ENCODE measurements at places on chromosomes 16 and 17.

- no peak for DNase-seq
Observed at GRCh38 chr17:18262111-18262510, 1.6 kb downstream of the MIEF2 start.

DNA sequence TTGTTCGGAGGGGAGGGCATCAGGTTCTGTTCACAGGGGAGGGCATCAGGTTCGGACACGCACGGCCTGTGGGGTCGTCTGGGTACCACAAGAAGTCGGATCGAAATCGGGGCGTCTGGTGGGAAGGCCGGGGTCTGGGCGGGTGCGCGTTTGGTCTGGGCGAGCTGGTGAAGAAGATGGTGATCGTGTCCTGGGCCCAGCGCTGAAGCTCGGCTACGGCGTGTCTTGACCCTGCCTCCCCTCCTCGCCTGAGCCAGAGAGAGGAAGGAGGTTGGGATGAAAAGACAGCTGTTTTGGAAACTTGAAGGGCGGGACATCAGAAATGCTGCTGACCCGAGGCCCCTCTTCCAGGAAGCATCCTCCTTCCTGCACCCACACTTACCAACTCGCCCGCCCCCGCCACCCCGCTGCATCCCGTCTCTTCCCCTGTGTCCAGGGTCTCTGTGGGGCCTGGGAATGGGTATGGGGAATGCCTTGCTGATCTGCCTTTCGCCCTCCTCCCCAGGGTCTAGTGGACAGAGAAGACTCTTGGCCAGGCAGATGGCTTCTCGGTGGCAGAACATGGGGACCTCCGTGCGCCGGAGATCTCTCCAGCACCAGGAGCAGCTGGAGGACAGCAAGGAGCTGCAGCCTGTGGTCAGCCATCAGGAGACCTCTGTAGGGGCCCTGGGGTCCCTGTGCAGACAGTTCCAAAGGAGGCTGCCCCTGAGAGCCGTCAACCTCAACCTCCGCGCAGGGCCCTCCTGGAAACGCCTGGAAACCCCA lies 498 bp downstream of the PIMREG start:
- no peak for DNase-seq

- DNase-seq, result no peak
Observed at GRCh38 chr16:83720981-83721380, 86.8 kb upstream of the HSBP1 start.

DNA sequence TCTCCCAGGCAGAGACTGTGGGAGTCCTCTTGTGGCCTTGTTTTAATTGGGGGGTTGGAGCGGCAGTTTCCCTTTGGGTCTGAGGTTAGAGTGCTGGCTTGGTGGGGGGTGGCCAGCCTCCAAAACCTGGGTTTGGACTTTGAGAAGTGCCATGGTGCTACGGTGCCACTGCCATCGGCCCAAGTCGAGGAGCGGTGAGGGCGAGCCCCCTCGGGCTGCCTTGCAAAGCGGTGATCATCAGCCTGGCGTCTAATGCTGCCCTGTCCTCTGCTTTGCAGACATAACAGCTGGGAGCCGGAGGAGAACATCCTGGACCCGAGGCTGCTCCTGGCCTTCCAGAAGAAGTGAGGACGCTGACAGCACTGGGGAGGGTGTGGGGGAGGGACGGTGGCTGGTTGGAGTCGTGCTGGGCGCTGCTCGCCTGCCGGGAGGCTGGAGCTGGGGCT lies 1.2 kb downstream of the CBX2 start:
- no peak for DNase-seq

DNA sequence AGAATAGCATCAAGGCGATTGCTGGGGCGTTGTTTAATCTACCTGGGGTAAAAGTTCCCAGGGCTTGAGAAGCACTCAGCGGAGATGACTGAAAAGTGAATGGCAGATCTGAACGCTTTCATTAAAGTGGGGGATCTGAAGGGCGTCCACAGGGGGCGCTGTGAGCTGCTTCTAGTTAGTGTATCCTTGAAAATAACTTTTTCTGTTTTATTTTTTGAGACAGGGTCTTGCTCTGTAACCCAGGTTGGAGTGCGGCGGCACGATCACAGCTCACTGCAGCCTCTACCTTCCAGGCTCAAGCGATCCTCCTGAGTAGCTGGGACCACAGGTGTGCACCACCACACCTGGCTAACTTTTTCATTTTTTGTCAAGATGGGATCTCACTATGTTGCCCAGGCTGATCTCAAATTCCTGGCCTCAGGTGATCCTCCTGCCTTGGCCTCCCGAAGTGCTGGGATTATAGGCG lies 360.4 kb downstream of the SEC14L1 start:
- no peak for DNase-seq

- DNase-seq, result no peak
Observed at GRCh38 chr16:84218176-84218823, 21.5 kb downstream of the KCNG4 start.

- no peak for DNase-seq
Observed at GRCh38 chr16:68802190-68802589, 41.1 kb upstream of the TANGO6 start.

DNA sequence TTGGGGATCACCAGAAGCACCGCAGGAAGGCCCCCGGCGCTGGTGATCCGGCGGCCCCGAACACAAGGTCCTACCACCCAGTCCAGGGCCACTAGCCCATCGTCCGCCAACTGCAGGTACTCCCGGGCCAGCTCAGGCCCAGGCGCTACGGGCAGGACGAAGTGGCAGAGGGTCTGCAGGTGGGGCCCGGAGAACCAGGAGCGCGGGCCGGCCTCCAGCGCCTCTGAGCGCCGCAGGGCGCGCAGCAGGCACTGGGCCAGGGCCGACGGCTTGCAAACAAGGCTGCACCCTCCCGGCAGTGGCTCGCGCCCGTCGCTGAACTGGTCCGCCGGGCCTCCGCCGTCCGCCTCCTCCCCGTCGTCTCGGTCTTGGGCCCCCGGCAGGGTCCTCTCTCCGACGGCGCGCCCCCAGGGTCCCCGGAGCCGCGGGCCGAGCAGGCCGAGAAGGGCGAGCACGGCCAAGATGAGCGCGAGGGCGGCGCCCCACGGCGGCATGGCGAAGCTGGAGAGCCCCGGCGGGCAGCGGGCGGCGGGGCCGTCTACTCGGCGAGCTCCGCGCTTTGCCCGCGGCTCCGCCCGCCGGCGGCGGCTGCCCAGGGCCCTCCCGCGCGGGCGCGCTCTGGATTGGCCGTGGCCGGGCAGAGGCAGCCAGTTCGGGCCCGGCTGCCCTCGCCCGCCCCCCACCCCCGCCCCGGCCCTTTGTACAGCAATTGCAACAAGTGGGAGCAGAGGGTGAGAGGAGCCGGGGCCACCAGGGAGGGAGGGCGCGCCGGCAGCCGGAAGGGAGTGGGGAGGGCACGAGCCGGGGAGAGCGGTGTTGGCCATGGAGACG lies at the start of gene ABHD15:
Gene ABHD15, minus strand, starts transcription at position 565 of the 831 bp plus-strand sequence. Its CDS starts 71 bp downstream, at position 494.
- peak; percentile 34 for DNase-seq

DNA sequence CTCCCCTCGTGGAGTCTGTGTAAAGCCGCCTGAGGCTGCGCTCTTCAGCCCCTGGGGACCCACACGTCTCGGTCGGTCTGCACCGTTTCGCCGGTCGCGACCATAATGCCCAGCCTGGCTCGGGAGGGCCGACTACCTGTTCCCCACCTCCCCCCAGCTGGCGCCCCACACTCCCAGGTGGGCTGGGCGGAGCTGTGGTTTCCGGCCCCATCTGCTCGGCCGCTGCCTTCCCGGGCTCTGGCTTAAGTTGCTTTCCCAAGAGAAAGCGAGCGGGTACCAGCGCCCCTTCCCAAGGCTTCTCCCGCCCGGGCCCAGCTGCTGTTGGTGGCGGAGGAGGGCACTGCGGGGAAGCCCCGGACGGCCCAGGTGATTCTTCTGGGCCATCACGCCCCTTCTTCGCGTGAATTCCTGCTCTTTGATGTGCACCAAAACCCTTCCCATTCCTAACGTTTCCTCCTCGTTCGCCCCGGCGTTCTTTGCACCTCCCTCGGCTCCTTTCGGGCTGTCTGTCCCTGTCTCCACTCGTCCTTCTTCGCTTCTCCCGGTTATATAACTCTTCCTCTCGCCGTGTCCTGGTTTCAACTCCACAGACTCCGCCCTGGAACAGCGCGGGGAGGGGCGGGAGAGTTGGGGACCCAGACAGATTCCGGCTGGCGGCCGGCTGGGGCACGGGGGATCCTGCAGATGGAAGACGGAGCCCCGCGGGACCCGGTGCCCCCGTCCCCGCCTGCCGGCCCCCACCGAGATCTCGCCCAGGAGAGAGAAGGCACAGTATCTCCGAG lies 2.0 kb downstream of the KDM6B start:
- DNase-seq, result peak; percentile 50
